Activated CD4-positive, alpha-beta T cell treated with anti-CD3 and anti-CD28 coated beads for 24 hours (primary cell): ENCODE measurements at places on chromosomes 6 and 20.
A peak's percentile ranks its signal among the peaks of the same experiment; 100 is the strongest.

- no peak for DNase-seq
Measured at GRCh38 chr6:87754828-87755227, 52.8 kb upstream of the AKIRIN2 start.

- no peak for DNase-seq
Measured at GRCh38 chr6:89530982-89531381, 98.0 kb downstream of the ANKRD6 start.

GRCh38 chr6:79250559-79250958 lies 16.1 kb upstream of the HMGN3 start:
- DNase-seq: no peak

DNA sequence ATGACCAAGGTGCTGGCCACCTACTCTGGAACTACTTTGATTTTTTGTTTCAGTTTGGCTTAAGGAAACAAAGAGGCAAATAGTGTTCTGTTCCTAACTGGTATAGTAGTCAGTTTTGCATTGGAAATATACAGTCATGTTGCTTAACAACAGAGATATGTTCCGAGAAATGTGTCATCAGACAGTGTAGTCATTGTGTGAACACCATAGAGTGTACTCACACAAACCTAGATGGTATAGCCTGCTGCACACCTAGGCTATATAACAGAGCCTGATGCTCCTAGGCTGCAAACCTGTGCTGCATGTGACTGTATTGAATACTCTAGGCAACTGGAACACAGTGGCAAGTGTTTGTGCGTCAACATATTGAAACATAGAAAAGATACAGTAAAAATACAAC lies 80.4 kb downstream of the ARID1B start:
- DNase-seq: peak; percentile 24

- DNase-seq: no peak
Measured at GRCh38 chr6:159691133-159691962, 1.7 kb downstream of the SOD2 start.

DNA sequence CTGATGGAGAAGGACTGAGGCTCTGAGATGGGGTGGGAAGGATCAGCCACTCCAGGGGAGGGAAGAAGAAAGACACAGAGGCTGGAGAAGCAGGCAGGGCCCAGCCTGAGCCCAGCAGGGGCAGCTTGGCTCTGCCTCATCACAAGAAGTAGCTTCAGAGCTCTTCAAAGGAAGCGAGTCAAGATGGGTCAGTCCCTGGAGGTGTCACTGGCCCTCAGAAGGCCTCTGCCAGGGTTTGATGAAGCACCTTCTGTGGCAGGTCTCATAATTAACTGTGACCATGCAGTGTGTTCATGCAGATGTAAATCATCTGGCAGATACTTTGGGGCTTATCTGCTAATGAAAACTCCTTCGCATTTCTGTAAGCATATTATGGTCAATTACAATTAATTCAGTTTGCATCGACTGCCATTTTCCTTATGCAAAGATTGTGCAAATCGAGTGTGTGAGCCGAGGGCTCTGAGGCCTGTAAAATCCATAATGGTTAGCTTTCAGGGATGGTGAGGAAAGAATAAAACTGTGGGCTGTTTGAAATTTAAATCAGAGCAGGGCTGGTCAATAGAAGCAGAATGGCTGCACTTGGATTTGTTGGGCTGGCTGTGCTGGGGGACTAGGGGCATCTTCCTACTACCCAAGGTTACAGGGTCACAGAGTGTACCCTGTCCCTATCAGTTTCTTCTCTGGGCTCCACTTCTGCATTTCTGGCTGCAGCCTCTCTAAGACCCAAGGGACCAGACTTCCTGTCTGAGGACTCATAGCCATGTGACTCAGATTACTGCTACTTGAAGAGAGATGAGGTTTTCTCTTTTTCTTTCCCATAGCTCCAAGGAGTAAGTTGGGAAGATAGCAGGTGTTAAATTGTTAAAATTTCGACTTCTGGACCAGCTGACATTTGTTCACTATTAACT lies 376.6 kb downstream of the DHX35 start:
- no peak for DNase-seq

DNA sequence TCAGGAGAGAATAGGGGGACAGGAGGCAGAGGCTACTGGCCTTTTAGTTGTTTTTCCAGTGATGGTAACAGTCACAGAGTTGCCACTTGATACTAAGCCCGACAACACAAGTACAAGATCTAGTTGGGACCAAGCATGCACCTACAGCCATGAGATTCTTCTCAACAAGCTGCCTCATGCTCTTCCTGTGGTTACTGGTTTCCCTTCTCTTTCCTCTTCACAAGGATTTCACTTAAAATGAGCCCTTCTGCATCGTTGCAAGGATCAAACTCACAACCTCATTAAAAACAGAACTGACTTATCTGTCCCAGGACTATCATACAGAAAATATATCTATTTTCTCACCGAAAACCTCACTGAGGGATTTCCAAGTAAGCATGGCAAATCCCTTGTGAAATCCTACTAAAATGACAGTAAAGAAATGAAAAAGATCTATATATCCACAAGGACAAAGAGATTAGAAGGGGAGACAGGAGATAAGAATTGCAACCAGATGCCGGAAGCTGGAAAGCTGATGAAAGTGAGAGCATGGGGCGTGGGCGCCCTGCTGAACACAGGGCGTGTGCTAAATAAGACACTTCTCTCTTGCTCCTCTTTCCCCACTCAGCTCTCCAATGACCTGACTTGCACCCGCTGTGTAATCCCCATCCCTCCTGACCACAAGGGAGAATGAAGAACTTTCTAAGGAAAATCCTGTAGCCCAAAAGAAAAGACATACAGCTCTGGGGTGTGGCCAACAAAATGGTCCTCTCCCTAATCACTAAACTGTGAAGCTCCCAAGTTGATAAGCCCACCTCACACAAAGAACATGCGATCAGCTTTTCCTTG lies 13.4 kb downstream of the MTFR2 start:
- DNase-seq: no peak

DNA sequence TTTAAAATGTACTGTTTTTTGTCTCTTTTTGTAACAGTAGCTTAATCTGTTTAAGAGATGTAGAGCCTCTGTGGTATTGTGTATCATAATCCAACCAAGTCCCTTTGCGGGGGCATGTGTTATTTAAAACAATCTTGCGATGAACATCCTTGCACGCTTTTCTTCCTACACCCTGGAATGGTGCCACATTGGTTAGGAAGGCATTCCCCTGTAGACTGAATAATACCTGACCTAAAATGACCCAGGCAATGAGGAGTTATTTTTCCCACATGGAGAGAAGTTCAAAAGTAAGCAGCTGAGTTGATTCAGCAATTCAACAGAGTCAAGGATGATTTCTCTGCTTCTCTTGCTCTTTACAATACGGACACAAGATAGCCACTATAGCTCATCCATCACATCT lies 142.0 kb upstream of the PMEPA1 start:
- DNase-seq: no peak

- no peak for DNase-seq
Measured at GRCh38 chr20:21391185-21391971, 5.9 kb downstream of the NKX2-4 start.

DNA sequence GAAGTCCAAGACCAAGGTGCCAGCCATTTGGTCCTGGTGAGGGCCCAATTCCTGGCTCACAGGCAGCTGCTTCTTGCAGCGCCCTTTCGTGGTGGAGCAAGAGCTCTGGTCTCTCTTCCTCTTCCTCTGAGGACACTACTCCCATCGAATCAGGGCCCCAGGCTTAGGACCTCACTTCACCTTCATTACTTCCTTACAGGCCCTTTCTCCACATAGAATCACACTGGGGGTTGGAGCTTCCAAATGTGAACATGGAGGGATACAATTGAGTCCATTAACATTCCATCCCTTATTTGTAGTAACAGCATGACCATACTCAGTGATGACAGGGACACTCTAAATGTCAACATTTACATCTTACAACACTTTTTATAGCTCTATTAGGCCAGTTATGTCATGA lies 2.3 kb downstream of the RAMACL start:
- DNase-seq: no peak
